ENCODE measurements at places on chromosomes 12 and 14.

DNA sequence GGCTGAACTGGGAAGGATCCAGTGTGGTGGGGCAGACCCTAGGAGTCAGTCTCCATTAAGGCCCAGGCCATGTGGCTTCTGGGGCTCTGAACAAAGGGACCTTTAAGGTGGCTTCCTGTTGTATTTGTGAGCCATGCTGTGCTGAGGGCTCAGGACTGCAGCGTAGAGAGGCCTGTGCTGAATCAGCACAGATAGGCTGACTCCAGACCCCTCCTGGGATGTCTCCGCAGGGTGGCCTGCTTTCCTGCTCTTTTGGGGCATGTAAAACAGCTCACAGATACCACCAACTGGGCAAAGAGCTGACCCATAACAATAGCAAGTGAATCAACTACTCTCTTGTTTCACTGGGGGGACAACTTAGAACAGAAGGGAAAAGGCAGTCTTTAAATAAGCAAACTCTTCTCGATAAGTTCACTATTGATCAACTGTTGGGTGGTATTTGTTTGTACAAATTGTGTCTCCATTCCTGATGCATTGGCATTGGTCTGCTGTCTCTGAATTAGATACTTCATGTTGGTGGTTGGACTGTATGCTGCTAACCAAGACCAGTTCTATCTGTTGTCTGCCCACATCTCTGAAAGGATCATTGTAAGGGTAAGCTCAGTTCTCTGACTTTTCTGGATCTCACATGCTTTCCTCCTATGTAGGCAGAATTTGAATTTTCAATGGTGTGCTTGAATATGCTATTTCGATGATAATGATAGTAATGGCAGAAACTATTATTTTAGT lies 71.8 kb downstream of the MYRFL start:
- DNase-seq = no peak

GRCh38 chr12:106090591-106091445 lies 47.9 kb downstream of the NUAK1 start:
- peak; percentile 32 for DNase-seq

GRCh38 chr12:116922194-116922897 lies 11.6 kb downstream of the FBXW8 start:
- DNase-seq = peak; percentile 65

GRCh38 chr12:120048263-120048662 lies 59.2 kb downstream of the BICDL1 start:
- no peak for DNase-seq

DNA sequence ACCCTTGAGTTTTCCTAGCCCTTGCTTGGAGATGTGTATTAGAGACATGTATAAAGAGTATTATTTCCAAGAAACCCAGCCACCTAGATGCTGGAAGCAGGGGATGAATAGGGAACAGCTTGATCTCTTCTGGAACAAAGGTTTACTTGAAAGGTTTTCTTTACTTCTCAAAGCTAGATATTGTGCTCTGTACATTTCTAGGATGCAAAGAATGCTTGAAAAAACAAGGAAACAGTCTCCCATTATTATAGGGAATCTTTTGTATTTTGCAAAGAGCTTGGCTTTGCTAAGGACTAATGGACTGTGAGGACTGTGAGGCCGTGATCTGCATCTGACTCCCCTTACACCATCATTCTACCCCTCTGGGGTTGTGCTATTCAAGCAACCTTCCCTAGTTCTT lies 77.9 kb downstream of the PRICKLE1 start:
- DNase-seq = no peak

DNA sequence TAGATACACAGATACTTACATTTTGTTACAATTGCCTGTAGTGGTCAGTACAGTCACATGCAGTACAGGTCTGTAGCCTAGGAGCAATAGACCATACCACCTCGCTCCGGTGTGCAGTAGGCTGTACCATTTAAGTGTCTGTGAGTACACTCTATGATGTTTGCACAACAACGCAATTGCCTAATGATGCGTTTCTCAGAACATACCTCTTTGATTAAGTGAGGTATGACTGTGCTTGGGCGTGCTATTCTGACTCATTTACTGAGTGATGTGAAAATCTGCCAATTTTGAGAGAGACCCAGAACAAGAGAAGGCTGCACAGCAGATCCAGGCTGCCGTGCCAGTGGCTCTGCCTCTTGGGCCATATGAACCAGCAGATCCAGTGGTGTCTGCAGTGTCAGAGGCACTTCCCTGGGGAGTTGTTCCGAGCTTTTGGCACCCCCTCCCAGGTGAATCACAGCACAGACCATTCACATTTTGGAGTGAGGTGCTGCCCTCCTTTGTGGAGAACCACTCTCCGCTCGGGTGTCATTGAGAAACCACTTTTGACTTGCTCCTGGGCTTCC lies 20.4 kb downstream of the DLK1 start:
- DNase-seq = peak; percentile 89

DNA sequence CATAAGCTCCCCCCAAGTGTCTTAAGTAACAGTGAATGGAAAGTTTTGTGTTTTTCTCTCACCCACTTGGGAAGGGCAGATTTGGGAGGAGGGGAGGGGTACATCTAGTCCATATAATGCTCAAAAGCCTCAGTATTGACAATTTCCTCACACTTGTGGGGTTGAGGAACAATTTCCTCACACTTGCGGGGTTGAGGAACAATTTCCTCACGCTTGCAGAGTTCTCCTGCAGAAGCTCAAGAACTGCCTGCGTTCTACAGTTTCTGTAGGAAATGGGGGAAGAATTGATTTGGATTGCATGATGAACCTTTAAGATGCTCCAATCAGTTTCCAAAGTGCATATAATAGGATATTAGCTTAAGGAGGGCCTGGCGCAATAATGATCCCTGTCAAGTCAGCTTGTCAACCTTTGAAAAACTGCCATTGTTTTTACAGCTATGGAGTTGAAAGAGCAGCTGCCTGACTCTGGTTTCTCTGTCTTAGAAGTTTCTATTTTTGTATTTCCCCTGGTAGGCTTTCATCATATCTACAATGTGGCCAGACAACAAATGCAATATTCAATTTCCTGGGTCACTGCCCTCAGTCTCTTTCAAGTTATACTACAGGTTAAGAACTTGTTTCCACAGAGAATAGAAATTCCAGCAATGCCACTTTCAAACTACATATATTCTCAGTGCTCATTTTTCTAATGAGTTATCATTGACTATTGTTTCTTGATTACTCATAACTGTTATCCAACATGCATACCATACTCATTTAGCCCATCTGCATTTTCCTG lies 66.5 kb downstream of the PLEKHG7 start:
- no peak for DNase-seq

DNA sequence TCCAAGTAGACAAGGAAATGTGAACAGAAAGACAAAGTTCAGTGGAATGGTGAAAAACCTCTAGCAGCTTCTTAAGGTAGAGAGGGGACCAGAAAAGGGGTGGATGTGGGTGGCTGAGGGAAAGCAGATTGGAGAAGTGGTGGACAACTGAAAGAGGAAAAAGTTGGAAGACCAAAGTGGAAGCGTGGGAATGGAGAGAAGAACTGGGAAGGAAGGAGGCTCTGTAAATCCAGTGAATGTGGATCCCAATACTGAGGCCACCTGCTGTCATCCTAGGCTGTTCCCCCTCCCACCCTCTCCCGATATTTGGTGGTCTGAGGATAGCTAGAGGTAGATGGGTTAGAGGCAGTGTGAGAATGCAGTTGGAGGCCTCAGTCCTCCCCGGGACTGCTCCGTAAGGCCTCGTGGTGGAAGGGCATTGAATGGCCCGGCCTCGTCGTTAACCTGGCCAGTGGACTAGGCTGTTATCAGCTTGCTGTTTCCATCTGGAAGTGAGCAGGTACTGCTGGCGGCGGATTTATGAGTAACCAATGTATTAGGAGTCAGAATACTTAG lies 822 bp upstream of the POU6F1 start:
- no peak for DNase-seq

GRCh38 chr14:24235804-24236688 lies 3.3 kb downstream of the GMPR2 start:
- DNase-seq = no peak

DNA sequence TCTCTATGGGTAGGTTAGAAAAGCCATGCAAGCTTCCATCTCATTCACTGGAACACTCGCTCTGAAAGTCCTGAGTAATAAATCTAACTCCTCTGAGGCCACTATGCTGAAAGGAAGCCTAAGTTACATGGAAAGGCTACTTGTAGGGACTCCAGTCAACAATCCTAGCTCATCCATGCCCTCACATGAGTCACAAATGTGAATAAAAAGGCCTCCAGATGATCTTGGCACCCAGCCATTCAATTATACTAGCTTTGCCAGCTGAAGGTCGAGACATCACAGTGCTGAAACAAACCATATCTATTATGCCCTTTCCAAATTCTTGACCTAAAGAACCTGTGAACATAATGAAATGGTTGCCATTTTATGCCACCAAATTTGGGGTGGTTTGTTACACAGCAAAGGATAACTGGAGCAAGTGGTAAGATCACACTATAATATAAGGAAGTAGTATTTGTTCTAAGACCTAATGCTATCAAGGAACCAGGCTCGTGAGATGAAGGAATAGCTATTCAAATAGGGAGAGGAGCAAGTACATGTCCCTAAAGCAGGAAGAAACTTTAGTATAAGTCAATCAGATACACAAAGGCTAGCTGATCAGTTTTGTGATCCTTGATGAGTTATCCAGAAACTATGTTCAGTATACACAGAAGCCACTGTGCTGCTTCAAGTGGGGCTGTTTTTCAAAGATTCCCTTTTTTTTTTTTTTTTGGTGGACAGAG lies 142.1 kb downstream of the MED13L start:
- DNase-seq = no peak

GRCh38 chr12:18239526-18239925 lies 21.8 kb upstream of the PIK3C2G start:
- no peak for DNase-seq

Measured in fibroblast of the conjunctiva (primary cell).